ENCODE measurements at places on chromosomes 4 and X. TPM values are rescaled to one million over a fixed set of nuclear protein-coding genes. Genes with fewer than 3 reads are reported as not detected.
A peak's percentile ranks its signal among the peaks of the same experiment; 100 is the strongest.

DNA sequence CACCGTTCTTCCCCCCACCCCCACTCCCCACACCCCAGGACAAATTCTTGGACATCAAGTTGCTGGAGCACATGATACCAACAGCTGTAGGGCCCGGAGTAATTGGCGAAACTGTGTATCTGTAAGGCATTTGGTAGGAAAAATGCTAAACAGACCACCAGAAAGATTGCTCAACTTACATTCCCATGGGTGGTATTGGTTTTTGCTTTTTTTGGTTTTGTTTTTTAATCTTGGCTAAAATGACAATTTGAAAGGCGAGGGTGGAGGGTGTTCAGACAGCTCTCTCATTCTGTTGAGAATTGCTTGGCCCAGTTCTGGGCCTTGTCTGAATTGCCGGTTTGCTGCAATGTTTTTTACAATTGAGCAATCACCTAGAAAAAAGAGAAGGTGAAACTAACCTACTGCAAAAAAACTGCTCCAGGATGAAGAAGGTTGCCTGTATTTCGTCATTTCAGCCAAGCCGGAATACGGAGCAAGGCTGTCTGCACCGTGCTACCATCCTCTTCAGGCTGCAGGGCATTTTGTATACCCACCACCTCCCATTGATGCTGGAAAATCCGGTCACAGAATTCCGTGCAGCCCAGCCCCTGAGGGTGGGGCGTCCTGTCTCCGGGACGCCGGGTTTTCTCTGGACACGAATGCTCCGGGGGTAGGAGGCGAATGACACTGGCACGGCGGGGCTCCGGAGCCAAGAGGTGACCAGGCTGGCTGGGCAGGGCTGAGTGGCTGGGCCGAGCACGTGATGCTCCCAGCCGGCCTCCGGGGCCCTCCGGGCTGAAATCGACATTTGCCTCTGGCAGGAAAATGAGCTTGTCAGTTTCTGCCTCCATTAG, at the start of gene CLCN4:
Gene CLCN4, plus strand, starts transcription at position 777 of the 833 bp plus-strand sequence. CDS start 28,058 bp downstream, outside the sequence.
- peaks cover 31% of the 10 kb centered on the region for H3K27me3 ChIP-seq
- H3K4me3 ChIP-seq = peak within 1 kb of the TSS; percentile 16
- H3K27ac ChIP-seq = no peak within 1 kb of the TSS

- no peak overlapping the region for H3K4me3 ChIP-seq
- DNase-seq = peak; percentile 31
- H3K27me3 ChIP-seq = no peaks in the 10 kb centered on the region
- H3K4me1 ChIP-seq = no peaks in the 10 kb centered on the region
Measured at GRCh38 chr4:20773144-20773997, 73.1 kb downstream of the PACRGL start.

DNA sequence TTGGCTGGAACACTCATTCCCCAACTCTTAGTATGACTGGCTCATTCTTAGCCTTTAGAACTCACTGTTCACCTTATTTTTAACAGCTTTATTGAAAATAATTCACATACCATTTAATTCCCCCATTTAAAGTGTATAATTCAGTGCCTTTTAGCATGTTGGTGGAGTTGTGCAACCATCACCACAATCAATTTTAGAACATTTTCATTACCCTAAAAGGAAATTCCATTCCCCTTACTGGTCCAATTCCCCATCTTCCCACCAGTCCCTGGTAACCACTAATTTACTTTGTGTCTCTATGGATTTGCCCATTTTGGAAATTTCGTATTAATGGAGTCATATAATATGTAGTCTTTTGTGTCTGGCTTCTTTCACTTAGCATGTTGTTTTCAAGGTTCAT, 19.7 kb downstream of the NHSL2 start:
- H3K36me3 ChIP-seq = no peaks in the 10 kb centered on the region
- H3K4me3 ChIP-seq = no peak overlapping the region
- no peaks in the 10 kb centered on the region for H3K27me3 ChIP-seq

NEXMIF gene
- polyA plus RNA-seq = 0.84 TPM

- H3K27me3 ChIP-seq = no peaks in the 10 kb centered on the region
- no peak for DNase-seq
- H3K4me1 ChIP-seq = no peaks in the 10 kb centered on the region
- H3K36me3 ChIP-seq = no peaks in the 10 kb centered on the region
Measured at GRCh38 chr4:32172086-32172485, 1451.9 kb downstream of the PCDH7 start.

SLC34A2 gene
- 2.0 TPM for polyA plus RNA-seq

DNA sequence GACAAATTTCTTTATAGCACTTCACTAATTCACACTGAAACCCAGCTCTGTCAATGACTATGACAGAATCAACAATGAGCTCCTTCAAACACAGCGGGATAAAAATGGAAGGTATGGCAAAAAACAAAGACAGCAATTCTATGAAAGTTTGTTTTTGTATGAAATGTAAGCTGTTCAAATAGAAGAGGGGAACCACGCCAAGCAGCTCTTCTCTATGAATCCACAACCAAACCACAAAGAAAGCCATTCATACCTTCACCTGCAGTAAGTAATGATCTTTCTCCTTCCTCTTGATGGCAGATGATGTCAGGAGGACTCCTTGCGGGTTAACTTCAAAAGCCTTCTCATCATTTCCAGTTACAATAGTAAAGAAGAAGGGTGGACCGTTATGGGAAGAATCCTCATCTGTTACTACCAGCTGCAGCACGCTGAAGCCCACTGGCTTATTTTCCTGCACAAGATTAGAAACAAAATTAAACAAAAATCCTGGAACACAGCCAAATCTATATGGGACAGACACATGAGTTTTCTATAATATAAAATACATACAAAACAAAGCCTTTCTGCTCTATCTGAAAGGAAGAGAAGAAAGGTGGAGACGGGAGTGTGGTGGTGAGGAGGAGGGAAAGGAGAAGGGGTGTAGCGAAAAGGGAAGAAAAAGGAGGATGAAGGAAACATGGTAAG, 48.9 kb upstream of the MTNR1A start:
- no peaks in the 10 kb centered on the region for H3K4me1 ChIP-seq
- no peak overlapping the region for H3K4me3 ChIP-seq
- H3K27ac ChIP-seq = no peak overlapping the region
- no peak for DNase-seq

ZNF630 gene
- 3.8 TPM for polyA plus RNA-seq

DNA sequence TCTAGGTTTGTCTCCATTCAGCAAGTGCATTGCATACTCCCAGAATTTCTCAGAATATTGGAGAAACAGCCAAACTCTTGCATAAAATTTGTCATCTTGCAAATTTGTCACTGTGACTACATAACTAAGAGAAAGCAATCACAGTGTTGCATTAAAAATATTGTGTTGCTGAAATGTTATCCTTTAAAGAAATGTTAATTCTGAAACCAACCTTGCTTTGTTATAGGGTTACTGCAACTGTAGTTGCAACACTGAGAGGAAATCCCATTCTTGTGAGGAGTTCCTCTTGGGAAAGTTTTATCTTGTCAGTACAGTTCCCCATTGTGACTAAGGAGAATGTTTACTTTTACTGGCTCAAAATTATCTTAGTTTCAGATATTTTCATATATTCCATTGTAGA, 20.9 kb downstream of the CYBB start:
- no peaks in the 10 kb centered on the region for H3K4me1 ChIP-seq
- H3K27ac ChIP-seq = no peak overlapping the region
- H3K36me3 ChIP-seq = no peaks in the 10 kb centered on the region
- no peaks in the 10 kb centered on the region for H3K27me3 ChIP-seq

DNA sequence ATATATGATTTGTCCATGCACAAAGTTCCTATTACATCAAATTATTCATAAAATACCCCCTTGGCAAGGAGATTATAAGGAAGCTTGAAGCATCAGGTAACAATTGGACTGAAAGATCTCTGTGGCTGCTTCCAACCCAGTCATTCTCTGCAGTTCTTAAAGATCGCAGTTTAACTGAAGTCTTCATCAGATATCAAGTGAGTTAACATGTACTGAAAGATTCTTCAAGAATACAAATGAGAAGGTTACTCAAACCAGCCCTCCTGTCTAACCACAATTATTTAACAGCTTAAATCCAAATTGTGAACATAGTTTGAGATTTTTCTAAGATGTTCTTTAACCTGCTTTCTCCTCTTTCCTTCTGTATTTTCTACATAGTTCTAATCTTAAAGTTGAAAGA, 56.1 kb downstream of the SLC10A7 start:
- no peaks in the 10 kb centered on the region for H3K27me3 ChIP-seq
- no peaks in the 10 kb centered on the region for H3K4me1 ChIP-seq
- no peaks in the 10 kb centered on the region for H3K36me3 ChIP-seq
- H3K4me3 ChIP-seq = no peak overlapping the region
- DNase-seq = no peak

DNA sequence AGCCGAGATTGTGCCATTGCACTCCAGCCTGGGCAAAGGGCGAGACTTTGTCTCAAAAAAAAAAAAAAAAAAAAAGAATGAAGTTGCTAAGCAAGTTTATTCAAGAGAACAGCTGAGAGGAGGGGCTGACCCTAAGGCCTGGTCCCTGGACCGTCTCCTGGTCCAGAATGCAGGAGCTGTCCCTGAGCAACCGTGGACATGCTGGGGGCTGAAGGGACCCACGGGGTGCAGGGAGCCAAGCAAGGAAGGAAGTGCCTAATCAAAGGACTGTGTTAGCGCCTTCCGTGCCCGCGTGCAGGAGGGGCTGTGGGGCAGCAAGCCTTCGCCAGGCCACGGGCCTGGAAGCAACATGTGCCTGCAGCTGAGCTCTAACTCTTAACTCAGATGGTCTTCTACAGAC, 39.1 kb upstream of the CDKN2AIP start:
- no peaks in the 10 kb centered on the region for H3K36me3 ChIP-seq
- H3K4me1 ChIP-seq = peaks cover 33% of the 10 kb centered on the region
- H3K27me3 ChIP-seq = no peaks in the 10 kb centered on the region
- no peak overlapping the region for H3K27ac ChIP-seq

REPS2 gene
- 3.7 TPM for polyA plus RNA-seq

- H3K4me3 ChIP-seq = no peak overlapping the region
- no peaks in the 10 kb centered on the region for H3K4me1 ChIP-seq
- H3K36me3 ChIP-seq = no peaks in the 10 kb centered on the region
- no peaks in the 10 kb centered on the region for H3K27me3 ChIP-seq
- H3K27ac ChIP-seq = no peak overlapping the region
Measured at GRCh38 chrX:42248226-42248625, 324.9 kb upstream of the CASK start.

GRCh38 chrX:31893525-31893924, 821.7 kb upstream of the FTHL17 start:
- no peaks in the 10 kb centered on the region for H3K36me3 ChIP-seq
- no peak overlapping the region for H3K4me3 ChIP-seq

Data from large intestine (tissue), 12 donors.